ENCODE measurements at places on chromosomes 12 and 14.
A peak's percentile ranks its signal among the peaks of the same experiment; 100 is the strongest.

DNA sequence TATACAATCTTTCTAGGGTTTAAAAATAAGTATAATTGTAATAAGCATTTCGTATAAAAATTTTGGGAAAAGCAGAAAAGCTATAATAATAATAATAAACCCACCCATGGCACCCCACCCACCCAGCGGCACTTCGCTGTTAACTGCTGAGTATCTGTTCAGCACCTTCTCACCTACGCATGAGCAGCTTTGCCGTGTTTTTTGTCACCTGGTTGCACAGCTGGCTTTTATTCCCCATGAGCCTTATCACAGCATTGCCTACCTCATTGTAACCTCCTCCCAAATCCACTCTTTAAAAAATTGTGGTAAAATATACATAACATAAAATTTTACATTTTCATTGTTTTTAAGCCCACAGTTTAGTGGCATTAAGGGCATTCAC, 34.7 kb downstream of the CYP46A1 start:
- no peak for DNase-seq

- DNase-seq, result no peak
These were observed 78.5 kb upstream of the FBRSL1 start for GRCh38 chr12:132411457-132411856.

GRCh38 chr12:29759950-29760349, 23.8 kb downstream of the TMTC1 start:
- DNase-seq, result no peak

DNA sequence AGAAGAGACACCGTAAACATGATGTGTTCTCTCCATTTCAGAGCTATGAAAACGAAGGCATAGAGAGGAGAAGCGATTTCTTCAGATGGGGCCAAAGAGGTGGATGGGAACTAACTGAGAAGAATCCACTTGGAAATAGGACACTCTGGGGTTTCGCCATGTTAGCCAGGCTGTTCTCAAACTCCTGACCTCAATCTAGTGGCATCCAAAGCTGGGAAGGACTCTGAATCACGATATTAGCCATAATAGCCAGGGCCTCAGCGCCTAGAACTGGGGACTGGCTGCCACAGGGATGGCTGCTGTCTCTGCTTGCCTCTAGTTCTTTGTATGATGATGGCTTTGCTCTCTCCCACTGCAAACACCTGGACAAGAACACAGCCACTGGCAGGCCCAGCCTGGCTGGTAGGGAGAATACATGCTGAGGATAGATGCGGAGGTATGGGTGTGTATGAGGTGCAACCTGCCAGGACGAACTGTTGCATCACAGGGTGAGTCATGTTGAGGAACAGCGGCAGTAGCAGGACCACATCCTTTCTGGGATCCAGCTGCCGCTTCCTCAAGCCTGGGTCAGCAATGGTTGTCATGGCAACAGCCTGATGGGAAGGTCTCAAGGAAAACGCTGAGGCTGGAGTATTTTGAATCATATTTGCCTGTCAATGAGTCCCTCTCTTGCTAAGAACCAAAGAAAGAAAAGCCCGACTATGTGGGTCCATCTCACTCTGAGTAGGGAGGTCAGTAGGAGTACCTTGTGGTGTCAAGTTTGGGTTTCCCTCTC, 31.1 kb downstream of the CCDC177 start:
- DNase-seq, result no peak

DNA sequence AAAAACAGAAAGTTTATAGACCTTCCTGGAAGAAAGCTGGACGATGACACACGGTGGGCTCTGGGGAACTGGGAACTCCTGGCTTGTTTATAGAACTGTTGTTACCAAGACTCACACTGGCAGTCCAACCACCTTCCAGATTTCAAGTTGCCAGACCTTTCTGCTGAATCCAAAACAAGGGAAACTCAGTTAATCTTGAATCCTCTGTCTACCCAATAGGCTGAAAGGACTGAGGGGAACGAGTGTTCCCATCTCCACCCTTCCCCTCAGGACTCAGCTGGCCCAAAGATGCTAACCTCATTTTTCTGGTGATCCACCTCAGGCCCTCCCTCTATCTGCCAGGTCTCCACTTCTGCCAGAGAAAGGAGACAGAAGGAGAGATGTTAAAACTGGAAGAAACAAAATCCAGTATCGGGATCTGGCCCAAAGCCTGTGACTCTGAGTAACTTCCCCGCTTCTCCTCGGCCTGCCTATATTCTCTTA, 231.4 kb downstream of the ANO2 start:
- no peak for DNase-seq

GRCh38 chr12:53939141-53940108, 794 bp downstream of the HOXC13 start:
- no peak for DNase-seq

- DNase-seq, result no peak
These were observed 24.9 kb downstream of the ACTR6 start for GRCh38 chr12:100225491-100225890.

DNA sequence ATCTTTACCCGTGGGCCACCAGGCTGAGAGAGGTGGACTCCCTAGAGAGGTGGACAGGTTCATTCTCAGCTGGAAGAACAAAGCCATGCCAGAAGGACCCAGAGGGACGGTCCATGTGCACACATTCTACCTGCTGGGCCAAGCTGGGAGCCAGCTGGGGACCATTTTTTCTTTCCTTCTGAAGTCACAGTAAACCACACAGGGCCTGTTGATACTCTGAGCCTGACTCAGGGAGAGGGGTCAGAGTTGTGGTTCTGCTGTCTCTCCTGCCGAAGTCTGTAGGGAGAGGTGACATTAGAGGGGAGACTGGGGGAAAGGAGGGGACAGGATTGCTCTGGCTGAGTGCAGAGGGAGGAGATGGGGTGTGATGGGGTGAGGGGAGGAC, 148.6 kb downstream of the TSPAN9 start:
- DNase-seq, result no peak

- no peak for DNase-seq
These were observed 161.5 kb downstream of the RPS29 start for GRCh38 chr14:49424436-49425331.

DNA sequence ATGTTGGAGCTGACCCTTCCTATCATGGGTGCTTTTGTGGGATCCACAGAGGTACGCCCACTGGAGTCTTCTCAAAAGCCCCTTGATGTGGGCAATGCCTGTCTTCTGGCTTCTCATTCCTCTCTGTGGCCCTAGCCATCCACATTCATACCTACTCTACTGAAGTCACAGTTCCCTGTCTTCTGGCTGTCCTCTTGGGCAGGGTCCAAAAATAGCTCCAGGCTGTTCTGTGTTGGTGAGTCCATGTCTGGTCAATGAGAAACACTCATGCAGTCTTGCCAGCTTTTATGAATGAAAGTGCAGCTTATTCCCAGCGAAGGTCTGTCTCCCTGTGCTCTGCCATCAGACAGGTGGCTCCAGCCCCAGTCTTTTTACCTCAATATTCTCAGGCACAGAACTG, 135.9 kb upstream of the MDM1 start:
- DNase-seq, result no peak

- no peak for DNase-seq
These were observed 27.1 kb upstream of the CDK17 start for GRCh38 chr12:96427269-96427729.

DNA sequence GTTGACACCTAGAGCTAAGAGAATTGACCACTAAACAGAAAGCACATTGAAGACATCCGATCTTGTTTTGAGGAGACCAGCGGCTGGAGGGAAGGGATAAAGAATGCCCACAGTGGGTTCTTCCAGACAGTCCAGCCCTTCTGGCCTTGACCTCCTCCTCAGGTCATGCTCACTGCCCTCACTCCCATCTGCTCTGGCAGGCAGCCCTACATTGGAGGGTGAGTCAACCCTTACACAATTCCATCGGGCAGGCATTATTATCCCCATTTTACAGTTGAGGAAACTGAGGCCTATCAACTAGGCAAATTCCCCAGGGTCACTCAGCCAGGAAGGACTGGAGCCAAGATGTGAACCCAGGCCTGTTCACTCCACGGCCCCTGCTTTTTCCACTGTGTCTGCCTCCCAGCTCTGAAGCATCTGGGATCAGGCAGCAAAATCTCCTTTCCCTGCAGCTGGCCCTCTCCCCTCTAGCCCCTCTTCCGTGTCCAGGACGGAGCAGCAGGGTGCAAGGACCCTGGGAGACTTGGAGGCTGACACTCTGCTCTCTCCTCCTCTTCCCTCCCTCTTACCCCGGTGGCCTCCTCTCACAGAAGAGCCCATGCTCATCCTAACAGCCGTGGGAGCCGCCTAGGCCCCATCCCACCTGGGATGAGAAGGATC, 5.3 kb downstream of the SCNN1A start:
- no peak for DNase-seq

GRCh38 chr12:7966563-7966962, 30.6 kb upstream of the SLC2A3 start:
- DNase-seq, result no peak

- DNase-seq, result no peak
These were observed 1.4 kb upstream of the ARID2 start for GRCh38 chr12:45727980-45728629.

GRCh38 chr12:64752833-64753238, 6.4 kb downstream of the GNS start:
- DNase-seq, result no peak

DNA sequence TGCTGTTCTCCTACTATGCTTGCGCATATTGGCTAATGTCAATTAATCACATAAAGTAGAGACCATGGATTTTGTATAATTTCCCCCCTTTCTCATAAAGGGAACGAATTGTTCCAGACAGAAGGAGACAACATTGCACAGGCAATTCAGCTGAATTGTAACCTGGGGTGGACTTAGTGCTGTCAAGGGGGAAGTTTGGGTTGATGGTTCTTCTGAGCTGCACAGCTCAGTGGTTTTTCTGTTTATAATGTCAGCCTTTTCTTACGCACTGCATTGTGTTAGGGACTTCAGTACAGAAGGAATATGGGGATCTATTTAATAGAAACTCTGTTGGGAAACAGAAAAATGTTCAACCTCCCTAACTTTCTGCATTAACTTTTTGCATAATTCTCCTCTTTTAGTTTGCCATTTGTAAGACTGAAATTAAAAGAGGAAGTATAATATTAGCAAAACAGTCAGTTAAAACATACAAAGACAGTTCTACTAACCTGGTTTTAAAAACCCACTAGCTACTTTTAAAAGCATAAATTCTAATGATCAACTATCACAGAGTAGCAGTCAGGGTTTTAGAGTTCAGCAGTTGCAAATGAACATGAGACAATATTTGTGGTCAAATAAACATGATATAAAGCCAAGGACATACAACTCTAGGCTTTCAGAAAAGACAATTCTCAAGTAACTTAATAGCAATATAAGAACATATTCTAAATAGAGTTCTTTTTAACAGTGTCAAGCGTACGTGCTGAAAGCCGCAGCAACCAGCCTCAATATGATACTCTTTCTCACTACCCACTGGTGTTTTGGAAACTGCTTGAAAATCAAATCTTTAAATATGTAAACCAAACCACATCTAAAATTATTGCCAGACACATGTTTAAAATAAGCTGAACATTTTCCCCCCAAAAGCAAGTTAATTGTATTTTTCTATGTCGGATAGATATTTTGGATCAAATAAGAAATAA, 393.0 kb downstream of the FSCB start:
- no peak for DNase-seq

GRCh38 chr14:89912221-89912620, 42.3 kb downstream of the EFCAB11 start:
- no peak for DNase-seq

DNA sequence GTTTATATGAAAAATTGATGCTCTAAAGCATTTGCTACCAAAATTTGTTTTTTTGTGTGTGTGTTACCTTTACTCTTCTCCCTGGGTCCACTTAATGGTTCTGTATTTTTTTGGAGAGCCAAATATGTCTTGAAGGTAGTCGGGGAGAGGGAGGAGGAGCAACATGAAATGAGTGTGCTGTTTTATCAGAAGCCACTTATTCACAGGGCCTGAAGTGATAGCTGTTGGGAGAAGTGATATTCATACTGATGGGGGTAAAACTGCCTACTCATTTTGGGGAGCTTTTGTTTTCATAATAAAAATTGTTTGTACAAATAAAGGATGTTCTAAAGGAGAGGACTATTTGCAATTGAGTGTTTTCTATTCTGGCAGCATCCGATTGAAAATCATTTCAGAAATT, 29.2 kb downstream of the CRADD start:
- no peak for DNase-seq

- DNase-seq, result no peak
These were observed 153.1 kb upstream of the CCND2 start for GRCh38 chr12:4120316-4120917.

GRCh38 chr14:29558516-29558915, 369.1 kb downstream of the PRKD1 start:
- no peak for DNase-seq

GRCh38 chr14:23078692-23079116, 16.2 kb downstream of the ACIN1 start:
- no peak for DNase-seq

DNA sequence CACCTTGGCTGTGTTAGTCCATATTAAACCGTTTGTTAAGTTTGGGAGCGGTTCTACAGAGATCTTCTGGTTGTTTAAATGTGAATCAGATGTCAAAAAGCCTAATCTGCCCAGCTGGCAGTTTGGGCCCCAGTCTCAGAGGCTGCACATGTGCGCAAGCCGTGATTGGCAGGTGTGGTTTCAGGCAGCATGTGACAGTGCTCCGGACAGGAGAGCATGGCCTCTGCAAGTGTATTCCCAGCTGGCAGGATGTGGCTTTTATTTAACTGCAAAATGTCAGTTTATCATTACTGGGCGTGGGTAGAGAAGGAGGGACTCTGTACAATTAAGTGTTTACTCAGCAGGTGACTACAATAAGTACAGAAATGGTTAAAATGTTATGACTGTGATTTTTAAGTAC, 77.5 kb downstream of the PELI2 start:
- peak; percentile 13 for DNase-seq

Data from G401 (cell line).